CD8-positive, alpha-beta memory T cell (primary cell): ENCODE measurements at places on chromosomes 12 and 14. TPM values are rescaled to one million over a fixed set of nuclear protein-coding genes. Genes with fewer than 3 reads are reported as not detected.

- no peak for DNase-seq
Observed at GRCh38 chr14:48925184-48925583, 661.0 kb downstream of the RPS29 start.

DNA sequence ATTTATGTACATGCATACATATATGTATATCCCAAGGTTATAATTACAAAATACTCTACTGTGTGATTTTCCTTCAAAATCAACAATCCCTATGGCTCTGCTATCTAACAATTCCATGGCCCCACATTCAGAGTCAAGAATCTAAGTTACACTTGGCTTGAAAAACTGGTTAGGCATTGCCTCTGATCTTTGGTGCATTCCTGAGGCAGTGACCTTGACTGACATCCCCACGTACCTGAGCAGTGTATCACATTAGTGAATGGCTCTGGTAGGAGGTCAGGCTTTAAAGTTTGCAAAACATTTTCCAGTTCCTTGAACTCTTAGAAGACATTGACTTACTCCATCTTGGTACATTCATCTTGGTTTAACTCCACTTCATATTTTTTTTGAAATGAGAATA is 8.5 kb upstream of the STON2 start:
- no peak for DNase-seq

DNA sequence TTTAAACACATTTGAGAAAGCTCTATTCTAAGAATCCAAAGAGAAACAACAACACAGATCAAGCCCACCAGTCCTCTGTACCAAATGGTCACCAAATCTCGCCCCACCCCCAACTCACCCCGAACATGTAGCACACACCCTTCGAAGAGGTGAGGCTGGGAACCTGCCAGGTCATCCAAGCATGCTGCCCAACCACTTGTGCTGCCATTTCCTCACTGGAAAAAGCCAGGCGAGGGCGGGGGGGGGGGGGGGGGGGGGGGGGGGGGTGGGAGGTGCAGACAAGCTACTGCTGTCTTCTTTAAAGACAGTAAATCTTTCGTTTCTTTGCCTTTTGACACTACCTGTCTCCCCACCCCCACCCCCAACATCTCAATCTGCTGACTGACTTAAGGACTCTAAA is 59.9 kb downstream of the SETD3 start:
- DNase-seq = no peak

DNA sequence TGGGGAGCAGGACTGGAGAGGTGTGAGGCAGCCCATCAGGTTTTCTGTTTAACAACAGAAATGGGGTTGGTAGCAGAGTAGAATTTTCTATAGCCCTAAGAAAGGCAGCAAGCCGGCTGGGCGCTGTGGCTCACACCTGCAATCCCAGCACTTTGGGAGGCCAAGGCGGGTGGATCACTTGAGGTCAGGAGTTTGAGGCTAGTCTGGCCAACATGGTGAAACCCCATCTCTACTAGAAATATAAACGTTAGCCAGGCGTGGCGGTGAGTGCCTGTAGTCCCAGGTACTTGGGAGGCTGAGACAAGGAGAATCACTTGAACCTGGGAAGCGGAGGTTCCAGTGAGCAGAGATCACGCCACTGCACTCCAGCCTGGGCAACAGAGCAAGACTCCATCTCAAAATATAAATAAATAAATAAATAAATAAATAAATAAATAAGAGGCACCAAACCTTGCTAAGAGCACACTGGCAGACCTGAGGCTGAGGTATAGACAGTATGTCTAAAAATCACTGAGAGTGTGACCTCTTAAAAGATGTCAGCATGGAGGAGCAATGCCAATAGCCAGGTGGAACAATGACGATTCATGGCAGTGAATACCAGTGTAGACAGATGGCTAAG is 115.6 kb downstream of the SLC38A4 start:
- DNase-seq = no peak

GRCh38 chr14:106691601-106692291 is 1165.4 kb downstream of the TMEM121 start:
- peak; percentile 40 for DNase-seq

GRCh38 chr14:34732802-34733201 is 18.4 kb upstream of the CFL2 start:
- DNase-seq = no peak

- DNase-seq = no peak
Observed at GRCh38 chr14:40581264-40581663, 1025.4 kb upstream of the LRFN5 start.

- no peak for DNase-seq
Observed at GRCh38 chr12:127780881-127781280, 486.1 kb upstream of the TMEM132C start.

DNA sequence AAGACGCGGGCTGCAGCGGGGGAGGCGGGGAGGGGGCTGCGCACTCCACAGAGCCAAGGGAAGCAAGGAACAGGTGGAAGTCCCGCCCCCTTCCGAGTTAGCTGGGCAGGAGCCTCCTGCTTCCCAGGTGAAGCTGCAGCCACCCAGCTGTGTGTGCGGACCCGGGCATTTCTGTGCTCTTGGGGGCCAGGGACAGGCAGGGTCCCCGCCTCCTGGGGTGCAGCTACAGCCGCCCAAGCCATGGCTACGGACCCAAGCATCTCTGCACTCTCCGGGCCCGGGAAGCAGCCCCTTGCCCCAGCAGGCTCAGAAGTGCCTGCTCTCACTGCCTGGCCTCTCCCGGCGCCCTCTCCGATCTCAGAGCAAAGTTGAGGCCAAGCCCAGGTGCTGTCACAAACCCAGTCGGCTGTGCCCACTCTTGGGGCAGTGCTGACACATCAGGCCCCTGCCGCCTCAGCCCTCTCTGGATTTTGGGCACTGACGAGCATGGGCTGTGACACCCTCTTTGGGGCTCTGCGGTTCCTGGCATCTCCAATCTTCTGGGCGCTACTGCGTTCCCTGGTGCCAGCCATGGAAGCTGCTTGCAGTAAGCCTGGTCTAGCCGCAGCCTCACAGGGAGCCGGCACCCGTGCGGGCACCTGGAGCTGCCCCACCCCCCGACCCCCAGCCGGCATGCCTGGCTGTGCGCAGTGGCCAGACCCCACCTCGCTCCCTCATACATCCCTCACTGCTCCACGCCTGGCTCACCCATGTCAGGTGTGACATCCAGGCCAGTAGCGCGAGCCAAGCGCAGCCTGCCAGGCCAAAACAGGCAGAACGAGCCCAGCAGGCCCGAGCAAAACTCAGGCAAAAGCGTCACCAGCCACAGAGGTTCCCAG is 8.5 kb upstream of the MGAT4C start:
- DNase-seq = no peak

- peak; percentile 84 for DNase-seq
Observed at GRCh38 chr14:89618811-89619551, 201.9 kb upstream of the FOXN3 start.

DNA sequence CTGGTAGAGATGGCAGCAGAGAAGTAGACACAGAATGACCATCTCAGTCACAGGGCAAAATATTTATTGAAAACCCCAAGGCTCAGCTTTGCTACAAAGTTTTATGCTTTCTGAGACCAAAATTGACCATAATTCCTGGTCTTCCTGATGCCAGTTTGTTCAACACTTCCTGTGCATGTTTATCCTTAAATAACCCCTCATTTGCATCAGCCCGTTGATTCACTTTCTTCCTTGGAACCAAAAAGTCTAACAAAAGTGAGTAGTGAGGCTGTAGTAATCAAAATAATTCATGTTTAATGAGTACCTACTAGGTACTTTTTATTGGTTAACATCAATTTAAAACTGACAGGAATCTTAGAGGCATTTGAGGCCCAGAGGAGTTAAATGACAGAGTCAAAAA is 51.7 kb downstream of the TRHDE start:
- DNase-seq = no peak

DNA sequence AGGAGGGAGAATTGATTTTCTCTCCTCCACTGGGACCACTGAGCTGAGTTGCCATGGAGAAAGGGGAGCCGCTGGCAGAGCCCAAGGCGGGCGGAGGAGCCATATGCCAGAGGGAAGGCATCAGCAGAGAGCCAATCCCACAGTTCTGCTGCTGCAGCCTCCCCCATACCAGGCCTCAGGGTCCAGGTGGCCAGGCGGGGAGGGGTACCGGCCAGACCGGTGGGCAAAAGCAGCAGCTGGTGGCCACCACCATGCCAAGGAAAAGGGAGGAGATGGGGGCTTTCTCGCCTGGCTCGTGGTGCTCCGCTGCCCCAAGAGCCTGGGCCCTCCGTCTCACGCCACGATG is 72.8 kb downstream of the PITPNM2 start:
- DNase-seq = no peak

DNA sequence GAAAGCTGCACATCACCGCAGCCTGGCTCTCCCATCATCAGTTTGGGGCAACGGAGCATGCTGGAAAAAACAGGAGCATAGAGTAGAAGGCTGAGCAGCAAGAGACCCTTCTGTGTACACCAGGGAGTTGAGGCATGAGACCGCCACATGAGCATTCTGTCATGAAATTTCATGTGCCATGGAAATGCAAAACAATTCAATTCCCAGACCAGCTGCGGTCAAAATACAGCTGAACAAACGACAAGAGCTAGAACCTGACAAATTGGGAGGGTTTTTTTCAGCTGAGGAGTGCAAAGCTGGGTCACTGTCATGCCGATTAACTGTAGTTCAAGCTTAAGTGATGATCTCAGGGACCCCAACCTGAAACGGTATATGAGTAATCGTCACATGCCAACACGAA is 37.1 kb downstream of the TMEM30B start:
- no peak for DNase-seq

DNA sequence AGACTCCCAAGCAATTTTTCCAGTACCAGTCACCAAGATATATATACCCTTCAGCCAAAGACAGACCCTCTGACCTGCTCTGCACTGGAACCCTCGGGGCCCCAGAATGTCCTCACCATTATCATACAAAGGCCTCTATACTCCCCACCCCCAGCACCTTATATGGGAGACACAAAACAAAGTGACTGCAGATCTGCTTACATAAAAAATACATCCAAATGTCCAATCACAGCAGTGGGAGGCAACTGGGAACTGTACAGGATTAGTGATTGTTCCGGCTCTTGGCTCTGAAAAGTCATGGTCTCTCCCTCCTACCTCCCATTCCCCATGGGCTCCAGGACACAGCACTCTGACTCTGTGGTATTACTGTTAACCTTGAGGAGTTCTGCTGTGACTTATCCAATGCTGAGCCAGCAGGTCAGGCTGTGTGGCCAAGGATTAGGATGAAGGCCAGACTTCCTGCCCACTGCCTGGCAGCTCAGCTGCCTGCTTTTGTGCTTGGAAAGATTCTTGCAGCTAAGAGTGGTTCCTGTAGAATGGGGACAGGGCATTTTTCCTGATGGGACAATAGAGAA is 13.7 kb downstream of the OXA1L start:
- DNase-seq = no peak

- peak; percentile 29 for DNase-seq
Observed at GRCh38 chr12:25436206-25437030, 116.7 kb downstream of the LMNTD1 start.

DNA sequence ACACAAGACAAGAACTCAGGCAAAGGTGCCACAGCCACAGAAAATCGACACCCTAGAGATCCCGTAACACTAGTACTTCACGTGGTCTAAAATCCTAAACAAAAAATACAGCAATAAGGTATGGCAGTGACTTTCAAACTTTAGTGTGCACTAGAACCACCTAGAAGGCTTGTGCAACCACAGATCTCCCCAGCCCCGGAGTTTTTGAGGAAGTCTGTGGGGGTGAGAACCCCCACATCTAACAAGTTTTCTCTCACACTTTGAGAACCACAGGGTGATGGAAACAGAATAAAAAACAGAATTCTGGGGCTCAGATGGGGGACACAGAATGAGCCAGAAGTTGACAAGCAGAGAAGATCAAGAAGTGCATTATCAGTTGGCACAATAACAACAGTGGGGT is 254.0 kb downstream of the ANO6 start:
- DNase-seq = no peak

GRCh38 chr14:20687362-20688166 is 1.0 kb upstream of the ANG start:
- no peak for DNase-seq

DNA sequence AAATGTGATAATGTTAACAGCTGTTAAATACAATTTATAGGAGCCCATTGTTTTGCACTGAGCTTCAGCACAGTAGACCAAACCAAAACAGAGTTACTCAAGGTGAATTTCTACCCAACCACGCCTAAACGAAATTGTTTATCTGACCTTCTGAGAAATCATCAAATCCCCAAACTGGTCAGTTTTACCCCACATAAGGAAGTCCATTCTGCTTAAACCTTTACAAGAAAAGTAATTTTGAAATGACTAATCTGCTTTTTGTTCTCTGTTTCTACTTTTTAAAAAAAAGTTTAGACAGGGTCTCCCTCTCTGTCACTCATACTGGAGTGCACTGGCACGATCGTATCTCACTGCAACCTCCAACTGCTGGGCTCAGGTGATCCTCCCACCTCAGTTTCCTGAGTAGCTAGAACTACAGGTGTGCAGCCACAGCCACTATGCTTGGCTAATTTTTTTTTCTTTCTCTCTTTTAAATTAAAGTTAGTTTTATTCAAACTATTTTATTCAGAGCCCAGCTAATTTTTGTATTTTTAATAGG is 1.4 kb upstream of the RNF10 start:
- DNase-seq = no peak

GRCh38 chr14:98592611-98593170 is 679.3 kb downstream of the BCL11B start:
- DNase-seq = no peak

- DNase-seq = no peak
Observed at GRCh38 chr12:7019043-7019569, 830 bp upstream of the LPCAT3 start.

DNA sequence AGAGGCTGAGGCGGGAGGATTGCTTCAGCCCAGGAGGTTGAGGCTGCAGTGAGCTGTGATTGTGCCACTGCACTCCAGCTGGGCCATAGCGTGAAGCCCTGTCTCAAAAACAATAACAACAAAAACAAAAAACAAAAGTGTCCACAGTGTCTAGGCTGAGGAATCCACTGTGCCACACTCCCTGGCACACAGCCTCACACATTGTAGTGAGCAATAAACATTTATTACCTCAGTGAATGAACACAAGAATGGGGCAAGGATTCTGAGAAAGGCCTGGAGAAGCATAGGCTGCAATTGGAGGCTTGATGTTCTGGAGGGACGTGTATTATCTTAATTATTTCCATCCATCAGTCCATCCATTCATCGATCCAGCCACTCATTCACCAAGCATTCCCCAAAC is 17.1 kb upstream of the P2RX7 start:
- no peak for DNase-seq

DNA sequence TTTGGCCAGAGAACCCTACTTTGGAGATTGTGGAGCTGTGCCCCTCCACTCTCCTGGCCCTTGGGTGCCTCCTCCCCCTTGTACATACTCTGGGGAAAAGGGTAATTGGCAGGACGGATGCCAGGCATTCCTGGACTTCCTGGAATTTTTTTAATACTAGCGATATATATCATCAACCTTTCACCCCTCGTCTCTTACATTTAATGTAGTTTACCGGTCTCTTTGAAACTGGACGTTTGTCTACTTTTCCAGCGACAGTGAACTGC is 767 bp upstream of the CRY1 start:
- no peak for DNase-seq

OSBPL8 gene
- total RNA-seq = 90.7 TPM

SLC39A2 gene
- 0.16 TPM for total RNA-seq

KCNA1 gene
- not detected for total RNA-seq

SUOX gene
- total RNA-seq = 2.5 TPM

RHOJ gene
- total RNA-seq = not detected

HOXC10 gene
- not detected for total RNA-seq

OR10P1 gene
- not detected for total RNA-seq

SMIM41 gene
- total RNA-seq = not detected

CD27 gene
- 110 TPM for total RNA-seq

TTC9 gene
- 6.5 TPM for total RNA-seq

NOP9 gene
- total RNA-seq = 47.1 TPM
